ENCODE measurements at places on chromosomes 3 and 15.

DNA sequence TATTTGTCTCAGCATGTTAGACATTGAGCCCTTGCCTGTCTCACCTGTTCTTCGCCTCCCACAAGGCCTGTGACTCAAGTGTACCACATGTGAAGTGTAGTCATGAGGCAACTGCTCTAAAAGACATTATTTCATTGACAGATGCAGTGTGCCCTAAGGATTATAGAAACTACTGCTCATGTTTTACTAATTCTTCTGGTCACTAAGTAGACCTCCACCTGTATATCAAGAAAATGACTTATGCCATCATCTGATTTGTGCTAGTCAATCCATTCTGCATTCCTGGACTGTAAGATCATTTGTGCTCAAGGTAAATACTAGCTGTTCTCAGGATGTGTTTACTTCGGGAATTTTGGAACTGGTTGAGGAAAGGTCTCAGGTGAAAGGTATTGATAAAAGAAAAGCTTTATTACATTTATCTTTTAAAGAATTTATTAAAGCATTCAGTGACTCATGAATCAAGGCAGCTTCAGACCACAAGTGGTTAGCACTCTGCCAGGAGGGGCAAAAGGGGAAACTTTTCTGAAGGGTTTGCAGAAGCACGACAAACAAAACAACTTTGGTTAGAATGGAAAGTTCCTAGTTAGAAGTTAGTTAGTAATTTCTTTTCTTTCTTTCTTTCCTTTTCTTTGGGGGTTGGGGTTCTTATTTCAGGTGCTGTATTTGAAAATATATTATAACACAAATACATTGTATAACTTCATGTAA is 465.3 kb upstream of the CBLB start:
- peak; percentile 92 for DNase-seq

GRCh38 chr3:186096290-186096689 is 12.6 kb downstream of the ETV5 start:
- no peak for DNase-seq

DNA sequence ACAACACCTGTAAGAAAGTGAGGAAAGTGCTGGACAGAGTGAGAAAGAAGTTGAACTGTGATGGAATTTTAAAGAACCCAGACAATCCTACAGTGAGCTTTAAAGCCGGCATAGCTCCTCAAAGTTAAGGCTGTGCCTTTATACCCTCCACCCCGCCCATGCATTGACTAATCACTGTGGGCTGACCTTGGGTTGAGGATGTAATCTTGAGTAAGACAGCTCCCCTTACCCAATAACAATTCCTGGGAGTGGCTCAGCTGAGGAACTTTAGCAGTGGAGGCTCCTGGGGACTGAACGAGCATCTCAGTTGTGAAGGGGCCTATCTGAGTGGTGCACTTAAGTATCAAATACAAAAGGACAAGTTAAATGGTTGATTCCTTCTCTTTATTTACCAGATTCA is 35.7 kb upstream of the ZNF770 start:
- DNase-seq: no peak

DNA sequence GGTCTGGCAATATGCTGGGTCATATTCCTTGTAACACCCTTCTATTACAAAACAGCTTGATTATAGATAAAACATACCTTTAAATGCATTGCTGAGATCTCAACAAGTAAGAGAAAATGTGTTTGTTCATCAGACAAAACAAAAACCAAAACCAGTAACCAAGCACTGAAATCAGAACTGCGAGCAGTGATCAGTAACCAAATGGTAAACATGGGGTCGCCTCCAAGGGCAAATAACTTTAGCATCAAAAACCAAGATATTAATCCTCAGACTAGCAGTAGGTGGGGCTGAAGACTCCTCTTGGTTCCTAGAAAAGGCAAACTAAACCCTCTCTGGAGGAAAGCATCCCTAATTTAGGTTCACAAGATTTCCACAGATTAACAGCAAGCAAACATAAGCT is 6.6 kb upstream of the HESX1 start:
- DNase-seq: no peak

DNA sequence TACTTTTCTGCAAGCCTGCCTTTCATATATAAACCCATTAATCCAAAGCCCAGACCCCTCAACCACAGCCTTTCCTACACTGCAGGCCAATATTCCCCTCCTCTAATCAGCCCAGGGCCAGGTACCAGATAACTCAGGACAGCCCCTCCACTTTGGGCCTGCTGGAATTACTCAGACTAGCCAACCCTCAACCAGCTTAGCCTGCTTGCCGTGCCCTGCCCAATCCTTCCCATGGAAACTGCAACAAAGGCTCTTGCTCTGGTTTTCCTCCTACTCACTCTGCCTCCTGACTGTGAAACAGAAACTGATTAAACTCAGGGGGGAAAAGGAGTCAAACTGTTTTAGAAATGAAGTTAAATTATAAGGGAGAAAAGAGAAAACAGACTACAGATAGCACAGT is 248.1 kb downstream of the KLF13 start:
- DNase-seq: no peak

GRCh38 chr15:20348291-20348899 is 193.2 kb downstream of the GOLGA6L6 start:
- no peak for DNase-seq

DNA sequence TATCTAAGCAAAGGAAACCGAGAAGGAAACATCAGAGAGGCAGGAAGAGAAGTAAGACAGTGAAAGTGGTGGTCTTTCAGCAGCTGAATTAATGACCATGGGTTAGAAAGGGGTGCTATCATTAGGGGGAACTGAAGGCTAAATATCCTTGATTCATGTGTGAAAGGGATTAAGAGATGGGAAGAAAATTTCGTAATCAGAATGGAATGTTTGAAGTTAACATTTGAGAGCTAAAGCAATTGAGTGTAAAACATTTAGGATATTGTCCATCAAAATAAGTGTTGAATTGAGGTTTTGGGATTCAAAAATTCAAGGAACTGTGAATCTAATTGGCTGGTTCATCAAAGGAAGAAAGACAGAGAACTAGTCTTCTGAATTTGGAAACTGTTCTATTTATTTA is 4.1 kb upstream of the ECT2 start:
- DNase-seq: peak; percentile 16

- no peak for DNase-seq
These were observed 54.7 kb downstream of the GJD2 start for GRCh38 chr15:34699968-34700640.

GRCh38 chr3:14522129-14522691 is 17.9 kb downstream of the GRIP2 start:
- no peak for DNase-seq

GRCh38 chr15:70147178-70147760 is 49.6 kb upstream of the TLE3 start:
- no peak for DNase-seq

DNA sequence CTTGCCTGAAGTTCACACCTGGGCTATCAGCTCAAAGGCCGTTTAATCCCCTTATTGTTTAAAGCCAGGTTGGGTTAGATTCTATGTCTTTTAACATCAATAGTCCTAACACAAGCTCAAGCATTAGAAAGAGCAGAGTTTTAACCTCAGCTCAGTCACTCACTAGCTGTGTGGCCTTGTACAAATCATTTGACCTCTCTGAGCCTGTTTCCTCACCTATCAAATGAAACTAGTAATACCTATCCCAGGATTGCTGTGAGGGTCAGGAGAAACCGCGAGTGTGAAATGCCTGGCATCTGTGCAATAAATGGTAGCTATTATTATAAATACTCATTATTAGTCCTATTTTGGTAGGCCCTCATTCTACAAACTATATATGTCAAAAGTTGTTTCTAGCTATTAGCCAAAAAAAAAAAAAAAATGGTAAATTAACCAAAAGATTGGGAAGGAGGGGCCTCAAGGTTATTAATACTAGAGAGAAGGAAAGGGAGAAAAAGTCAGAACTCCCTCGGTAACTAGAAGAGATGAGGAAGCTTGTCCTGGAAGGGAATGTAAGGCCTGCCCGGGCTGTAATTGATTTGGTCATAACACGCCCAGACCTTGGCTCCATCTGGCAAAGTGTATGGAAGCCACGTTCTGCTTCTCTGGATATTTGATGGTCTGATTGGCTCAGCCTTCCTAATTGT is 510.5 kb upstream of the PROK2 start:
- DNase-seq: no peak

- peak; percentile 74 for DNase-seq
These were observed 2.1 kb upstream of the ACKR4 start for GRCh38 chr3:132595014-132595413.

DNA sequence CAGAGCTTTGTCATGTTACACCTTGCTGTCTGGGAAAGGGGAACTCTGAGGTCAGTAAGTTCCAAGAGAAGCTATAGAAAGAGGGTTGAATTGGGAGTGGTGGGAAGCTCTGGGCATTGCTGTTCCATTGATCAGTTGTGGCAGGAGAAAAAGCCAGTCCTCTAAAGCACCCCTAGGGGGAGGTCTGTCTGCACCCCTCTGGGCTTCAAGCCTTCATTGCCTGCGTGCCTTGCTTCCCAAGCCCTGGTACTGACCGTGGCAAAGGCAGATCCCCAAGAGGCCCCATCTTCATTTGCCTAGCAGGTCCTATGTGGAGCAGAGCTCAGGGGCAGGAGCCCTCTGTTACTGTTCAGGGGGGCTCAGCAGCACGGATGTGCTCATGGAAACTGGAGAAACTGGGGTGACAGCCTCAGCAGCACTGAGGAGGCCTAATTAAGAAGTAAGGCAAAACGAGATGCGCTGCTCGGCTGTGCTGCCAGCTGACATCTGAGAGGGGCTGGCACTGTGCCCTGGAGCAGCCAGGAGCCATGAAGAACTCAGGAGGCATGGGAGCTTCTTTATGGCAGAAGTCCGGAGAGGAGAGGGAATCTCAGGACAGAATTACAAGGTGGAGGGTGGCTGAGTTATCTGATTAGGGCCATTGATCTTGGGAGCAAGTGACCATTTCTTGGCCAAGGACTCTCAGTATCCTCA is 270.9 kb downstream of the RPLP1 start:
- no peak for DNase-seq

GRCh38 chr3:8303466-8303865 is 198.2 kb upstream of the LMCD1 start:
- DNase-seq: peak; percentile 75

DNA sequence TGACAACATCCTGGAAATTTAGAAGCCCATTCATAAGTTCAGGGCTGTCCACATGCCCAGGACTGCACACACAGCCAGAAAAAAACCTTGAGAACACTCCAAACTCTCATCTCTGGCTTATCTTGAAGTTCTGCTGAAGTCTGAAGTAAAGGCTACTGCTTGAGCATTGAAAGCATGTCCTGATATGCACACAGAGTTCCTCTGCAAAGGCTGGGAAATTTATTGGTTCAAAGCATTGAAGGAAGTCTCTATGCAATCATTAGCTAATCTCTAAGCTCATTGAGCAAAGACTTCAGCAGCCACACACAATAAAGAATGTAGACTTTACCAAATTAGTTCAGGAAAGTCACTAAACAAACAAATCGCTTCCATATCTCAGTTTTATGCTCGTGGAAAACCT is 162.0 kb upstream of the STT3B start:
- DNase-seq: peak; percentile 49

GRCh38 chr3:143100451-143100850 is 19.1 kb upstream of the CHST2 start:
- DNase-seq: no peak

- DNase-seq: peak; percentile 11
These were observed 13.7 kb downstream of the LRRK1 start for GRCh38 chr15:100932676-100933348.

GRCh38 chr3:122919291-122919610 is 108.3 kb downstream of the SEMA5B start:
- no peak for DNase-seq

DNA sequence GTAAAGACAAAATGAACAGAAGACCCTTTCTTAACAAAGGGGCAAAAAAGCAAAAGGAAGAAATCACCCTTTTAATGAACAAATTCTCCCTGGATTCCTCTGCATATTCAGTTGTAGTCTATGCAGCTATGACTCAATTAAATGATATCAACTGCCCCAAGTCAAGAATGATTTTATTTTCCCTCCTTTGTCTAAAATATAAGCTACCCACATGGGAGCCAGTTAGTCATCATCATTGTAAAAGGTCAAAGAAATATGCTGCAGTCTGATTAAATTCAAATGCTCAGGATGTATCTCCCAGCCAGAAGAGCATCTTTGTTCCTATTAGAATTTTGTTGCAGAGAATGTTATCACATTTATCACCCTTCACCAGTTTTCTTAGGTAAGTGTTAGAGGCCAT is 84.0 kb downstream of the SST start:
- no peak for DNase-seq

GRCh38 chr3:150703299-150703755 is 393 bp downstream of the ERICH6 start:
- no peak for DNase-seq

DNA sequence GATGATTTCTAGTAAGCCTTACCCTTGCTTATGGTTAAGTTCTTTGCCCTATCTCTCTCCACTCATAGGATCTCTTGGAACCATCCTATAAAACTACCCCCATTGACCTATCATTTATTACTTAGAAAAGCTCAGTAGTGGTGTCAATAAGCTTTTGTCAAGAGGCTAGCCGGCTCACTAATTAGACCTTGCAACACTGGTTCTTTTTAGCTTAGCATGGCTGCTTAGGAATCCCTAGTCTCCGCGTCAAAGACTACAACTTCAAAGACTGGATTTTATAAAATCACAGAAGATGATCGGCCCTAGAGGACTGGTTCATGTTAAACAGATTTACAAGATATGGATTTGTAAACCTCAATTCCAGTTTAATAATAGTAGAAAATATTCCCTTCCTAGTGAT is 7.6 kb downstream of the PPARG start:
- DNase-seq: no peak

All from kidney tubule cell (primary cell).